NCI-H1694 treated with DMSO at 0.1 percent for 48 hours (cell line): ENCODE measurements at places on chromosomes 4 and X.

- DNase-seq, result no peak
Observed at GRCh38 chr4:76733068-76733771, 164.7 kb downstream of the SOWAHB start.

DNA sequence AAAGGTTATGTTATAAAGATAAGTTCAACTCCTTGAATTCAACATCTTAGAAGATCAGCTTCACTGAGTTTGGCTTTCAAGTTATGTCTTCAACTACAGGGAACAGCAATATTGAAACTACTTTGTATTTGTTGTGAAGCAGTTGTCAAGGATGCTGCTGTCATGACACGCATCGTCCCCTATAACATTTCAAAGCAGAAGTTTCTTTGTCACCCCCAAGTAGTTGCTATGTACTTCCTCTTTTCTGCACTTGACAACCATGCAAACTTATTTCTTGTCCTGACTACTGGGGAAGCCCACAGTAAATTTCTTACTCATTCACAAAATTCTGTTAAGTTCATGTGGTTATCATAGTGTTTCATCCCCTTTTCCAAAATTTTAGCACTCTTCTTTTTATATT is 14.3 kb downstream of the ANTXR2 start:
- peak; percentile 11 for DNase-seq

DNA sequence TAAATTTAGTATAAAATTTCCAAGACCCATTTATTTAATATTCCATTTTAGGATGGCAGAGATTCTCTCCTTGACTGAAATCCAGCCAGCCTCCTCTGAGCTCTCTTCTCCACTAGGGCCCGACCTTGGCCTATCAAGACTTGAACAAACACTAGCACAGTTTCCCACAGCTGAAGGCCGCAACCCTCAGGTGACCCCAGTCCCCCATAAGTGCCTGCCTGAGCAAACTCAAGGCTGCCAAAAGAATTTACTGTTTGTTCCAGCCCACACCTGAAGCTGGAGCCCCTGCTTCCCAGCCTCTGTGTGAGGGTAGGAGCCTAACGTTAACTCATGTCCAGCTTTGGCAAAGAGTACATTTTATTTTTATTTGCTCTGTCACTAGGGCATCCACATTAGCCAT is 629.0 kb upstream of the ZFP42 start:
- DNase-seq, result no peak

GRCh38 chrX:629230-630006 is 1.2 kb upstream of the SHOX start:
- no peak for DNase-seq

DNA sequence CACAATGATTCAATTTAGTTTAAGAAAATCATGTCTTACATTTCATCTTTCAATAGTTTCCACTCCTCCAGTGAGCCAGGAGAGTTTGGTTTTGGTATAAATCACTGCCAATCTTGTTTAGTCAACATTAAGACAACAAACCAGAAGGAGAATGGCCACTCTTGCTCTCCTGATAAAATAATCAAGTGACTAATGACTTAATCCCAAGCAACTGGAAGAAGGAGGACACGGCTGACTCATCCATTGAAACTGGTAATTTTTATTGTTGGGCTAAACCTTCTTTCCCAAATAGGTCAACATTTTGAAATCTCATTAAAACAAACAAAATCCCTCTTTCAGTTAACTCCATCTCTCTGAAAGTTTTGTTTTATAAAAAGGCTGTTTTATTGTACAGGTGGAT is 230.2 kb downstream of the CLCN4 start:
- DNase-seq, result no peak

DNA sequence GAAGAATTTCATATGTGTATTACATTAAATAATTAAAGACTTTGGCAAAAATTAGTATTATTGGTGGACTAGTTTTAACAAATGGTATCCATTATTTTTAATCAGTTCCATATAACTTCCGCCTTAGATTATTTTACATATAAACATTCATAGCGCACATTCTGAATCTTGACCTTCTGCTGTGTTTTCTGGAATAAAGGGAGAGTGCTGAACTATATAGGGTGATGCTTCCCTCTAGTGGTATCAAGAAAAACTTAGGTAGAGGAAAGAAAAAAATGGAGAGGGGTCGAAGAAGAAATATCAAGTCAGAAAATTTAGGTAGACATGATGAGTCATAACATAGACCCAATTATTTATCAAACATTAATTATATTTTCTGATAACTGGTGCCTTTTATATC is 155.6 kb upstream of the PACRGL start:
- peak; percentile 33 for DNase-seq

GRCh38 chrX:113287761-113288160 is 447.1 kb upstream of the AMOT start:
- no peak for DNase-seq

- DNase-seq, result no peak
Observed at GRCh38 chrX:13605611-13606010, 36.2 kb downstream of the EGFL6 start.

DNA sequence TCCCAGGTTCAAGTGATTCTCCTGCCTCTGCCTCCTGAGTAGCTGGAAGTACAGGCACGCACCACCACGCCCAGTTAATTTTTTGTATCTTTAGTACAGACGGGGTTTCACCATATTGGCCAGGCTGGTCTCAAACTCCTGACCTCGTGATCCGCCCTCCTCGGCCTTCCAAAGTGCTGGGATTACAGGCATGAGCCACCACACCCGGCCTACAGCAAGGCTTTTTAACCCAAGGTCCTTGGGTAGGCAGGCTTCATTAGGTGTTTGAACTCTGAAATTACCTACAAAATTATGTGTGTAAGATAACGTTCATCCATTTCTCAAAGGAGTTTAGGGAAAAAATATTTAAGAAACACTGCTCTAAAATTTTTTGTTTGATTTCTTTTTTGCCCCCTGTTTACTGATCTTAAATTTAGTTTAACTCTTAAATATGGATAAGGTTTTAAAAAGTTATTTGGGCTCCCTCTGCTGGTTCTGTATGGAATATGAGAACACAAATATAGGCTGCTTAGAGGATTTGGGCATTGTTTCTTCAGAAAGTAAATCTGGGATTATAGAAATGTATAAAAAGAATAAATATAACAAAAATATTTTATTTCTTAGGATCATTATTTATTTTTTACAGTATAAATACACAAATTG is 92.8 kb downstream of the CBR4 start:
- peak; percentile 6 for DNase-seq
